ENCODE measurements at places on chromosomes 11 and 22.
A peak's percentile ranks its signal among the peaks of the same experiment; 100 is the strongest.

DNA sequence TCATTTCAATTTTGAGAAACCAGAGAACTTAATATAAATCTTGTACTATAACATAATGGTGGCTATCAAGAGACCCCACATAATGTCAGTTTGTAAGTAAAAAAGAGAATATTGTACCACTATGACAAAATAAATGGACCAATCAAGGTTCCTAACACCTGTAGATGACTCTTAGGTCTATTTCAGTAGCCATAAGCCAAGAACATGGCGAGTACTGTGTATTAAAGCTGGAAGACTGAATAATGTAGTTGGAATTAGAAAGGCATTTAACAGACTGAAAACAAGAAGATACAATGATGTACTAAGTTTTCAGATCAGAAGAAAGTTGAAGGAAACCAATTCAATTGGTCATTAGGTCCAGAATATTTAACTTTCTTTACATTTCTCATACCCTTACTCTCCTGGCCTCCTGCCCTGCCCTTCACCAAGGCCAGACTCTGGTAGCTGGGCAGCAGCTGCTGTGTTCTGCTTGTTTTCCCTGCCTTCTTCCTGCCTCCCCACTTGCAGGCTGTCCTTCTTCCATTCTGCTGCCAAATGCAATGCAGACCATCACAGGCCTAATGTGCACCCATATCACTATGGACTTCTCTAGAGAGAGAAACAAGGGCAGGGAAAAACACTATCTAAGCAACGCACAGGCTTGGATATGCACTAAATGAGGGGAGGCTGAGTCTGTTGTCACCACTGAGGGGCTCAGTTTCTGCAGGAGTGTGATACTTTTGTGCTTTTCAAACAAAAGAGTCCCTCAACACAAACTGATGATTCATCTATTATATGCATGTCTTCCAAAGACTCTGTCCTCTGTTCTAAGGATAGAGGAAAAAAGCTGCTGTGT is 60.1 kb downstream of the RAB30 start:
- DNase-seq, result no peak

GRCh38 chr22:30922151-30922611 is 46.4 kb downstream of the MORC2 start:
- peak; percentile 79 for DNase-seq

DNA sequence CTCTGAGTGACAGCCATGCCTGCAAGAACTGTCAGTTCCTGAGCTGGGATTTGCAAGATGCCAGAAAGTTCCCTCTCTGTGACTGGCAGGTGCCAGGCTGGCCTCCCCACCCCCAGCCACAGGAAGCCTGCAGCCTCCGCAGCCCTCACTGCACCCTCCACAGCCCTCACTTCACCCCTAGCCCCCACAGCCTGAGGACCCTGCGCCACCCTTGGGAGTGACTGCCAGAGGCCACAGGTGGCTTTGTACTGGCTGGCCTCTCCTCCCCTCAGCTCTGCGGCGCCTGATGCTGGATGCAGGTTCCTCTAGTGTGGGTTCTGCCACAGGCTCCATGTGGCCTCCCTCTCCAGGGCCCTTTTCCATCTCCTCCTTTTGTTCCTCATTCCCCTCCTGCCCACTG is 28.7 kb downstream of the MPPED1 start:
- no peak for DNase-seq

DNA sequence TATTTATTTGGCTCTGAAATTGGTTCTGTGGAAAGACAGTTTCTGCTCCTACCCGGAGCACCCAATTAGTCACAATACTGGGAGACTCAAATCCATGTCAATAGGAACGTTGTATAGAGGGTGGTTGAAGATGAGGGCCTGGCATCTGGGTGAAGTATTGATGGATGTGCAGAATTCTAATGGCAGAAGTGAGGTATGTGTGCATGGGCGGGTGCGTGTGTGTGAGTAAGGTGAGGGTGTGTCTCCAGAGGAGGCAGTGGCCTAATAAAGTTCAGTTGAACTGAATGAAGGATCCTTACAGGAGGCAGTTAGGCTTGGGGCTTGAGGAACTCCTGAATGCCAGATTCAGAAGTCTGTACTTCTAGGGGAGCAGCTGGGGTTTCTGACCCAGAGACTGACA is 71.8 kb upstream of the B3GAT1 start:
- DNase-seq, result no peak

- DNase-seq, result no peak
These were observed 70.8 kb downstream of the RNF169 start for GRCh38 chr11:74819400-74819799.

DNA sequence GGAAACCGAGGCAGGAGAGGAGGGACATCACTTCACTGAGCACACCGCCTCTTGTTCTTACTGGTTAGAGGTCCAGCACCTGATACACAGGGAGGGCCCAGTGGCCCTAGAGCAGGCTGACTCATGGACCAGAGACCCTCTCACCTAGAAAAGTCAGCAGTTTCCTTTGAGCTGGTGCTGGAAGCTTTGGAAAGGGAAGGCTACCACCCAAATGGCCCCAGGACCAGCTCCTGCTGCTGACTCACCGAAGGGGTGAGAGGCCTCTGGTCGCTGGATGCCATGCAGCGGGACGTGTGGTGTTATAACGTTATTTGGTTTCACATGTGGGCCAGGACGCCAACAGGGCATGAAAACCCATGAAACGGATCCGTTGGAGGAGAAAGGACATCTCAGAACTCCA is 3.8 kb downstream of the NADSYN1 start:
- DNase-seq, result no peak

DNA sequence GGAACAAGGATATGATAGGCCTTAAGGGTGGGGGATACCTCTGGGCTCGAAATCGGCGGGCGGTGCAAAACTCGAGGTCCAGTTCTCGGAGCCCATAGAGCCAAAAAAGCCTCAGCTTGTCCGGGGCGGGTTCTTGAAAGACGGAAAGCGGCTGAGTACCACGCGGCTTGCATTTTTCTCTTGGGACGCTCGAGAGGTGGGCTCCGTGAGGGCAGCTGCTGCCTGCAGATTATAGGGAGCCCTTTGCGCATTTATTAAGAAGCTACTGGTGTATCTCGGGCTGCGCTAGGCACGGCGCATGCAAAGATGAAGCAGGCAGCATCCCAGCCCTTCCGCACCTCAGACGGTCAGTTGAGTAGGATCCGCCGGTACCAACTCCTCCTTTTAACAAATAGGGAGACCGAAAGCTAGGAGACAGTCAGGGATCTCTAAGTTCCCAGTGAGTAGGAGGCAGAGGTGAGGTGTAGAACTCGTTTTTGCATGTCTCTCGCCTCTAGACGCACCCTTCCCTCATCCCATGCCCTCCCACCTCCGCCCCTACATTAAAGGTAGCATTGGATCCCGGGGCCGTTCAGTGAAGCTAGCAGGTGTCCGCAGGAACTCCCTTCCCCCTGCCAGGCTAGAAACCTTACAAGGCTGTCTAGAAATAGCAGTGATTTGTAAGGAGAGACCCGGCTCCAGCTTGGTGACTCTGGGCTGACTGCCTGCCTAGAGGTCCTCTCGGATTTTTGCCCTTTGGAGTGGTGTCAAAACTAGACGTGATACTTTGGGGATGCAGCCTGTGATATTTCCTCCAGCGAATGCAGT is 768 bp downstream of the LDHA start:
- DNase-seq, result no peak

GRCh38 chr22:27512283-27512761 is 289.2 kb downstream of the MN1 start:
- DNase-seq, result no peak

DNA sequence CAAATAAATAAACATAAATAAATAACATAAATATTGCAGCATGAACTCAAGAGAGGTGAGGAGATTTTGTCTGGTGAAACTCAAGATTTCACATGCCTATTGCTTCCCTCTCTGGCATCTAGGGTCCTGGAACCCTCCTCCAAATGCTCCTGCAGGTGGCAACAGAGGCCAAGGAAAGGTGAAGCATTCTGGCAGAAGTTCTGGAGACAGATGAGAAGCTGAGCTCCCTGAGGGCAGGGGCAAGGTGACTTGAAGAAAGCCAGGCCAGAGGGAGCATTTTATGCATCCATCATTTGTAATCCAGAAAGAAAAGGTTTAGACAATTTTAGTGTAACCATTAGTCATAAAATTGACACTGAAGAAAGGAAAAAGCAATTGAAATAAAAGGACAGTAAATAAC is 64.9 kb downstream of the ENDOD1 start:
- DNase-seq, result peak; percentile 24

- DNase-seq, result no peak
These were observed 976.9 kb downstream of the BRD1 start for GRCh38 chr22:48850658-48851287.

- DNase-seq, result peak; percentile 19
These were observed 17.9 kb downstream of the CLNS1A start for GRCh38 chr11:77619576-77620198.

Data from activated CD4-positive, alpha-beta T cell treated with anti-CD3 and anti-CD28 coated beads, Interleukin-2, amount 50 U/mL, for 24 hours (primary cell).